RCC 7860 (cell line): ENCODE measurements at places on chromosomes 4 and X.
A peak's percentile ranks its signal among the peaks of the same experiment; 100 is the strongest.

GRCh38 chr4:185532293-185532692 is 3.0 kb downstream of the PDLIM3 start:
- DNase-seq: no peak

DNA sequence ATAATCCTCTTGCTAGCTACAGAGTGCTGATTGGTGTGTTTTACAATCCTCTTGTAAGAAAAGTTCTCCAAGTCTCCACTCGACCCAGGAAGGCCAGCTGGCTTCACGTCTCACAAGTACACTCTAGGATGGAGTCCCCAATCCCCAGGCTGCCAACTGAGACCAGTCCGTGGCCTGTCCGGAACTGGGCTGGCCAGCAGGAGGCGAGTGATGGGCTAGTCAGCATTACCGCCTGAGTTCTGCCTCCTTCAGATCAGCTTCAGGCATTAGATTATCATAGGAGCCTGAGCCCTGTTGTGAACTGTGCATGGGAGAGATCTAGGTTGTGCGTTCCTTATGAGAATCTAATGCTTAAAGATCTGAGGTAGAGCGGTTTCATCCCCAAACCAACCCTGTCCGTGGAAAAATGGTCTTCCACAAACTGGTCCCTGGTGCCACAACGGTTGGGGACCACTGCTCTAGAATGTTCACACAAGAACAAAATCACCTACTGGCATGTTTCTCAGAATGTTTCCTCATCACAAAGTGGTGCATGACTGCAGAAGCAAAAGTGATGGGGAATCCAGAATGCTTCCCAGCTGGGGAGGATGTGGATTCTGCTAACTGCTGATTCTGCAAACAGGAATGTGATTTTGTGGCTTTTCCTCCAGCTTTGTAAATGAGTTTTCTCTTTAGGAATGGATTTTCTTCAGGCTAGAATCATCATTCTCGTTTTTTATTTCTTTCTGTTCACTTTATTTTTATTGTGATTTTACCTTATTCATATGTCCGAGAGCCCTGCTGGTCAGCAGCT is 40.9 kb downstream of the SEPTIN11 start:
- DNase-seq: peak; percentile 61

GRCh38 chr4:84578540-84579402 is 4.2 kb upstream of the CDS1 start:
- peak; percentile 34 for DNase-seq

DNA sequence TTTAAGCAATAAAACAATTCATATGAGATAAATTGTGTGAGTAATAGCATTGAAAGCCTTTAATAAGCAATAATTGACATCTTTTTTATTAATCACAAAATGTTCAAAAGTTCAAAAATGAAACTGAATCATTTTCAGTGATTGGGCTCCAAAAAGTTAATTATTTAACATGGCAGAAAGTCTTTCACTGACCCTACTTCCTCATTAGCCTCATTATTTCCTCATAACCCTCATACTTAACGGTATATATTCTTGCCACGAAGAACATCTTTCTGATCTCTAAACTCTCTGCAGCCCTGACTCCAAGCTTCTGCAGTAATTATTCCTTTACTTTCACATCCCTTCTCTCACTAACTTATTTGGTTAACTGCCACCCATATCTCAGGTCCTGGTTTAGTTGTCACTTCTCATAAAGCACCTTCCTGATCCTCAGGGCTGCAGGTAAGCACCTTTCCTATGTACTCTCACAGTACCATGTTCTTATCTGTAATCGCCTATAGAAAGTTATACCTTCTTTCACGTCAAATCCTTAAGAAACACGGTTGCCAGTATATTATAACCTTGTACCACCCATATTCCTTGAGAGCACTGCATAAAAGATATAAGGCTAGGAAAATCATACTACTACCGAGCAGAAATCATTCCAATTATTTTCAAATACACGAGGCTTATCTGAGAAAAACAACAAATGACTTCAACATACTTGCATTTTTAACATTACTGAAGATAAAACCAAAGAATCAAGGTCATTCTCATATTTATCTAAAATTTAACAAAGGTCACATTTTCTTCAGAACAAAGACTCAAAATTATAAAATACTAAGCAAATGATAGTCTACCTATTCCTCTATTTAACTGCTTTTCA is 72.2 kb downstream of the PPP3CA start:
- no peak for DNase-seq
